ENCODE measurements at places on chromosomes 6 and 20. TPM values are rescaled to one million over a fixed set of nuclear protein-coding genes. Genes with fewer than 3 reads are reported as not detected.

Gene APCDD1L
- not detected for total RNA-seq

Gene DEFB123
- total RNA-seq = not detected

Gene IRF4
- total RNA-seq = under 0.01 TPM

Gene CGA
- not detected for total RNA-seq

Gene CALHM4
- 0.13 TPM for total RNA-seq

Gene SASH1
- 49.3 TPM for total RNA-seq

GRCh38 chr6:136037876-136038460 lies 186.5 kb downstream of the PDE7B start:
- peak; percentile 35 for DNase-seq

GRCh38 chr6:56706981-56707726 lies 64.5 kb upstream of the DST start:
- no peak for DNase-seq

DNA sequence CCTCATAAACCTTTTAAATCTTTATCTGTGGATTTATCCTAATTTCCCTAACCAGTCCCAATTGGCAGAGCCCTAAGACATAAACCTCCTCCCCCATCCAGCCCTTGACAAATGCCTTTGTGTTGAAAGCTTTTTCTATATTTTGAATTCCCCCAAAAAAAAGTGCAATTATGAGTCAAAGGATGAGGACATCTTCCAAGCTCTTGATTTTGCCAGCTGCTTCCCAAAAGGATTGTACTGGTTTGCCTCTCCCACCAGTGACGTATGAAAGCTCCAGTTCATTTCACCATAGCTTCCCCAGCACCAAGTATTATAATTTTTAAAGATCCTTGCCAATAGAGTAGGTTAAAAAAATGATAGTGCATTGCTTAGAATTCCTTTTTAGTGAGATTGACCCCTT lies 38.9 kb downstream of the SIRPA start:
- DNase-seq = no peak

DNA sequence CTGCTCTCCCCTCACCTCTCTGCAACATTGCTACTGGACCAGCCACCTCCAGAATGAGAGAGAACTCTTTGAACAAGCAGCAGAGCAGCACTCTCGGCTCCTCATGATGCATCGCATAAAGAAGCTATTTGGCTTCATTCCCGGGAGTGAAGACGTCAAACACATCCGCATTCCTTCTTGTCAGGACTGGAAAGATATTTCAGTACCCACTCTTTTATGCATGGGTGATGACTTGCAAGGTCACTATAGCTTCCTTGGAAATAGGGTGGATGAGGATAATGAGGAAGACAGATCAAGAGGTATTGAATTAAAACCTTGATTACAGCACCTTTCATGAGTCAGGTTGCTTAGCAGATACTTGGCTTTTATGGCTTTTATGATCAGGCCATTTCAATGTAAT lies 4.3 kb downstream of the CALHM4 start:
- no peak for DNase-seq

- no peak for DNase-seq
These were observed 57.8 kb downstream of the SSR1 start for GRCh38 chr6:7254980-7255835.

DNA sequence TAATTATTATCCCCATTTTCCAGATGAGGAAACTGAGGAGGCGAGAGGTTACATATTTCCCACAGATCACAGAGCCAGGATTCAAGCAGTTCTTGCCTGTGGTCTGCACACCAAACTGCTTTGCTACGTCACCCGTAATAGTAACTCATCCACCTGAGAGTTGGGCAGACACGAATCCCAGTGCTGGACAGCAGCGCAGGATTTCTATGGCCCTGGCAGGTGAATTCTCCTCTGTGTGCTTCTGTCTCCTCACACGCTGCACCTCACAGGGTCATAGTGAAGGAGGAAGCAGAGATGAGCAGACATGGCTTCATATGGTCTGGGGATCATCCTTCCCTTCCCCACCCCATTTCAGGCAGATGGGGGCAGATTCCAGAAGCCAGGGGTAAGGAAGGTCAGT lies 127.0 kb upstream of the LRFN2 start:
- no peak for DNase-seq

DNA sequence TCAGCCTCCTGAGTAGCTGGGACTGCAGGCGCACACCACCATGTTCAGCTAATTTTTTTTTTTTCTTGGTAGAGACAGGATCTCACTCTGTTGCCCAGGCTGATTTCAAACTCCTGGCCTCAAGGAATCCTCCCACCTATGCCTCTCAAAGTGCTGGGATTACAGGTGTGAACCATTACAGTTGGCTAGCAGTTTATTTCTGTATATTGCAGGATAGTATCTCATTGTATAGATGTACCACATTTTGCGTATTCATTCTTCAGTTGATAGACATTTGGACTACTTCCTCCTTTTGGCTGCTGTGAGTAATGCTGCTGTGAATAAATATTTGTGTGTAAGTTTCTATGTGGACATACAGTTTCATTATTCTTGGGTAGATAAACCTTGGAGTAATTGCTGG lies 32.9 kb downstream of the ASXL1 start:
- peak; percentile 12 for DNase-seq

GRCh38 chr20:49675368-49676151 lies 38.1 kb downstream of the B4GALT5 start:
- DNase-seq = no peak

GRCh38 chr20:32585586-32586127 lies 524 bp upstream of the NOL4L start:
- DNase-seq = no peak

Measured in dermis microvascular lymphatic vessel endothelial cell (primary cell).